Activated T-helper 1 cell treated with anti-CD3 and anti-CD28 coated beads, Interleukin-2, amount 50 U/mL, for 16 hours (primary cell): ENCODE measurements at places on chromosomes 7 and 10.

DNA sequence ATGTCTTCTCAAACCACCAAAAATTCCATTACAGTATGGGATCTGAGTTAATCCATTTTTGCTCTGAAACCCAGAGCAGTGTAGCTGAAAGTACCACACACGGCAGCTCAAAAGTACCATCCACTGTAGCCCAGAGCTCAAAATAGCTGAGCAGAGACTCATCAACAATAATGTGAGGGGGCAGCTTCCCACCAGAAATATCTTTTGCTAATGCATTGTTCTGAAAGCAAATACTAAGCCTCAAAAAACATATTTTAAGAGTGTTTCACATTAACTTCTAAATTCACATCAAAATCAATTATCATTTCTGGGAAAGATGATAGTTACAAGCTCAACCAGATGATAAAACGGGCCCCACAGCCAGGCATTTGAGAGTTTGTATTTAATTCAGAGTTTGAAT lies 73.7 kb downstream of the ABLIM1 start:
- DNase-seq: no peak

- no peak for DNase-seq
Measured at GRCh38 chr7:96090756-96091155, 231.1 kb downstream of the SLC25A13 start.

DNA sequence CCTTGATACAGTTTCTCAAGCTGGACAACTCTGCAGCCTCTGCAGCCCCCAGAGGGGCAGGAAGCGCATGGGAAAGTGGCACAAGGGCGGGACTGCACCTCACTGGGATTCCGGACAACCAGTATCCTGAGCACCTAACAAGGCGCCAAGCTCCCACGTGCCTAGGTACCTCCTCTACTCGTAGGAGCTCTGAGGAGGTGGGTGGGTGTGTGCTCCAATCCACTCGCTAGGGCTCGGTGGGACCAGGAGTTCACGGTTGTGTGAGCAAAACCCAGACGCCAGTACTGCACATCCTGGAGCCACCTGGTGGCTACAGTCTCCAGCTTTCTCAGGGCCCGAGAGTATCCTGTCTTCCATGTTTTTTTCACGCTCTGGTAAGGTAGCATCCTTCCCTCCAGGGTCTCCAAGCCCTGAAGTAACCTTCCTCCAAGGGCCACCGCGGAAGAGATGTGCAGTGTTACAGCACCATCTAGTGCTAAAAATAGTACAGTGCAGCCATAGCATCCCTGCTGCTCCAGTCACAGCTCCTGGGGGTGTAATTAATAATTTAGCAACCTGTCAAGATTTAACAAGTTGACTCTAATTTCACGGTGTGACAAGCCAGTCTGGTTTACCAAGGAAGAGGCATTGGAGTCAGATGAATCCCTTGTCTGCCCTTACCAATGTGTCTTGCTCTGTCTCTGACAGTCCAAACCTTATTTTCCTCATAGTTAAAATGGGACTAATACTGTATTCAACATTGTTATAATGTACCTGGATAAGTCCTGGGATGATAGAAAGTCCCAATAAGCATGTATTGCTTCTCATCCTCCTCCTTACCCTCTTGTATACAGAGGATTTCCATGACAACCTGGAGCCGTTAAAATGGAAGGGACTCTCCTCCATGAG lies 70.4 kb downstream of the HERPUD2 start:
- DNase-seq: no peak

- DNase-seq: no peak
Measured at GRCh38 chr7:4787541-4787940, 12.1 kb downstream of the AP5Z1 start.

DNA sequence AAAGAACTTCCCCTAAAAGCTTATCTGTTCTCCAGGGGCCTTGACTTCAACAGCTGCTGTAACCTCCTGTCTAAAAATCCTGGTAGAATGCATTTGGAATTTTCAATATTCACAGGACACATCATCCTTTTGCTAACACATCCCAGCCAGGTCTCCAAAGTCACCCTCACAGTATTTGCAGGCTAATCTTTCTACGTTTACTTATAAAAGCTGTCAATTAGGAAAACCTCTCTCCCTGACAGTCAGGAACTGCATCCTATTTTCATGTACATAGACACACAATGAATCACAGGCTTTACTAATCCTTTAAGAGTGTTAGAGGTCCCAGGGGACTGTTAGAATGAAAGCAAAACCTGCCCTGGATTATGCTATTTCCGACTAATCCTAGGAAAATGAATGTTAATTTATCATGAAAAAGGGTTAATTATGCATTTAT lies 102.2 kb downstream of the GFRA1 start:
- no peak for DNase-seq
